M059J (cell line): ENCODE measurements at places on chromosomes 4 and X. TPM values are rescaled to one million over a fixed set of nuclear protein-coding genes. Genes with fewer than 3 reads are reported as not detected.

- DNase-seq: no peak
Measured at GRCh38 chr4:6104541-6105130, 86.4 kb upstream of the C4orf50 start.

The CCKAR gene
- 26.1 and 35.7 TPM in 2 replicates for total RNA-seq

DNA sequence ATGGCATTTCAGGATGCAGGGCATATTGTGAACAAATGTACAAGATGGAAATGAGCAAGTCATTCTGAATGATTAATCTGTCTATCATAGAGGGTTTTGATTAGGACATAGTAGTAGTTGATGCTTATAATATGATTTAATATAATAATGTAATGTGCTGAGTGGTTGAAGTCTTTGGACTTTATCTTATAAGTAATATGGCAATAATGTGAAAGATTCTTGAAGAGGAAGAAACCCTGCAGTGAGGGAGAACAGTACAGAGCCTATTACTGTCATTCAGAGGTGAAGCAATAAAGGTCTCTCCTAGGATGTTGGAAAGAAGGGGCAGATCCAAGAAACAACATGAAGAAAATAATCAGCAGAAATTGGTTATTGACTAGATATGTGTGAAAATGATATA, 16.6 kb downstream of the NFKB1 start:
- DNase-seq: no peak

GRCh38 chr4:140704964-140705363, 51.2 kb downstream of the TBC1D9 start:
- no peak for DNase-seq

DNA sequence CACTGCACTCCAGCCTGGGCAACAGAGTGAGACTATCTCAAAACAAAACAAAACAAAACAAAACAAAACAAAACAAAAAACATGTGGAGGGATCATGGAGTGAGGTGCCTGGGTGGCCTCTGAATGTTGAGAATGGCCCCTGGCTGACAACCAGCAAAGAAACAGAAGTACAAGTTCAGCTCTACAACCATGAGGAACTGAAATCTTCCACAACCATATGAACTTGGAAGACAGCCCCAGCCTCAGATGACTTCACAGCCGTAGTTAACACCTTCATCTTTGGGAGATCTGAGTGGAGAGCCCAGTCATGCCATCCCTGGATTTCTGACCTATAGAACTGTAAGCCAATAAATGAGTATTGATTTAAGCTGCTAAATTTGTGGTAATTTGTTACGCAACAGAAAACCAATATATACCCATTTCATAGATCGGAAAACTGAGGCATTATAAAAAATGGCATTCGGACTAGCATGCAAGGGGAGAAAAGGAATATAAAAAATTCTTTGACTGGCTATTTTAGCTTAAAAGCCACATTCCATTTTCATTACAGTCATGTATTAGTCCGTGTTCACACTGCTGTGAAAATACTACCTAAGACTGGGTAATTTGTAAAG, 138.7 kb upstream of the RAPGEF2 start:
- DNase-seq: no peak

DNA sequence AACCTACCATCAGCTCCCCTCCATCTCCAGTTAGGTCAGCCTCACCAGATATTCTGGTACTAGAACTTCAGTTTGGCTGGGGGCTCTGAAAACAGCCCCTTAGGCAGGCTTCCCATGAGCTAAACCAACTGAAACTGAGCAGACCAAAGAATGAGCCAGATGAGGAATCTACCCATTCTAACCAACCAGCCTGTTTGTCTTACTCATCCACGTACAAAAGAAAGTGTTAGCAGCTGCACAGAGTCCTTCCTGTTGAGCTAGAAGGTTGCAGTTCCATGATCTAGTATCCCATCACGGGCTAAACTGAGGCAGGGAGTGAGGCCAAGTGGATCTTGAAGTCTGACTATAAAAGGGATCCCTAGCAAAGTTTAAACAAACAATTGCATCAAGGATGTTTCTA, 17.5 kb downstream of the MAGEA9B start:
- DNase-seq: no peak

The LINC00632 gene
- total RNA-seq: 20.7 and 22.6 TPM in 2 replicates

The ZNF630 gene
- total RNA-seq: 3.0 and 3.2 TPM in 2 replicates

The VCX2 gene
- not detected in 2 replicates for total RNA-seq

The FAT4 gene
- 1.6 and 3.1 TPM in 2 replicates for total RNA-seq

The DLG3 gene
- total RNA-seq: 7.8 and 13.1 TPM in 2 replicates

DNA sequence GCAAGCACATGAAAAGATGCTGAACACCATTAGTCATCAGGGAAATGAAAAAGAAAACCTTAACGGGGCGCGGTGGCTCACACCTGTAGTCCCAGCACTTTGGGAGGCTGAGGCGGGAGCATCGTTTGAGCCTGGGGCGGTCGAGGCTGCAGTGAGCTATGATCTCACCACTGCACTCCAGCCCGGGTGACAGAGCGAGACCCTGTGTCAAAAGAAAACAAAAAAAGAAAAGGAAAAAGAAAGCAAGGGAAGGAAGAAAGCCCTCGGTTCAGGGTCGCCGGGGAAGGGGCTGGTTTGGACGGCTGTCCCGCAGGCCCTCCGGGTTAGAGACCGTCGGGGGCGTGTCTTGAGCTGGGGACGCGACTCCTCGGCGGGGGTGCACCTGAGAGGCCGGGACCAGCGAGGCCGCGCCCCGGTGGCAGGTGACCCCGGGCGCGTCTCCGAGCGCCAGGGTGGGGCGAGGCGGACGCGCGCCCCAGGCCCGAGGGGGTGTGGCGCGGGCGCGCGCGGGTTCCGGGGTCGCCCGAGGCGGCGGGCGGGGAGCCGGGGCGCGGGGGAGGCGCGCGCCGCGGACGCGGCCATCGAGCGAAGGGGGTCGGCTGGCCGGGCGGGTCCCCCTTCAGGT, 478 bp upstream of the PLXNA3 start:
- DNase-seq: peak; percentile 44

- no peak for DNase-seq
Measured at GRCh38 chrX:38672646-38673045, 111.3 kb downstream of the TSPAN7 start.

DNA sequence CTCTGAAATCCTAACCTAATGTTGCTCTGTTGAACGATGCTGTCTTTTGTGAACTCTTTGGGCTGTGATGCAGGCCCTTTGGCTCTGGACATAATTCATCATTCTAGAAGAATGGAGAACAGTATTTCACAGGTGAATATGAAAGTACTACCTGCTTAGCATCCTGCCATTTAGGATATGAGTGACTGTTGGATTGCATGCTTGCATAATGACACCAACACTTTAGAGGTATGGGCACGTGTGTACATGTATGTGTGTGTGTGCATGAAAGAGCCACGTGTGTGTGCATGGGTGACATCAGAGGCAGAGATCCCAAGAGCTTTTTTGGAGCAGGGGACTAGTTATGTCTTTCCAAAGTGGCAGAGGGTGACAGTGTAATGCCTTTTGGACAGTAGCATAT, 70.2 kb upstream of the ZNF518B start:
- no peak for DNase-seq

The VSIG4 gene
- total RNA-seq: not detected in 2 replicates

DNA sequence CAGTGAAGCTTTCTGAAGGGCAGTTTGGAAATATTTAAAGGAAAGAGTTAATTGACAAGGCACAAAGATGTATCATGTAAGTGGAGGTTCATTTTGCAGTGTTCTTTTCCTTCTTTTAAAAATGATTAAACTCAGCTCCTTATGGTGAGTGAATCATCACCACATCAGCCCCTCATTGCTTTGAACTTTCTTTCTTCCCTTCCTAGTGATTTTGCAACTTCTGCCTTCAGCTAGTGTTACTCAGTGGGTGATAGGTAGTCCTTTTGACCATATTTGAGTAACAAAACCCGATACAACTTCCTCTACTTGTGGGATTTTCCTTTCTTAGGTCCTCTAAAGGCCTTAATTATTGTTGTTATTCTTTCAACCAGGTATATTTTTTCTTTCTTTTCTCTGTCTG, 8.2 kb downstream of the ZCCHC4 start:
- DNase-seq: peak; percentile 66

The KLF8 gene
- total RNA-seq: 0.27 TPM in 1 of 2 replicates, not detected in the other

The PABPC1L2A gene
- not detected in 2 replicates for total RNA-seq

DNA sequence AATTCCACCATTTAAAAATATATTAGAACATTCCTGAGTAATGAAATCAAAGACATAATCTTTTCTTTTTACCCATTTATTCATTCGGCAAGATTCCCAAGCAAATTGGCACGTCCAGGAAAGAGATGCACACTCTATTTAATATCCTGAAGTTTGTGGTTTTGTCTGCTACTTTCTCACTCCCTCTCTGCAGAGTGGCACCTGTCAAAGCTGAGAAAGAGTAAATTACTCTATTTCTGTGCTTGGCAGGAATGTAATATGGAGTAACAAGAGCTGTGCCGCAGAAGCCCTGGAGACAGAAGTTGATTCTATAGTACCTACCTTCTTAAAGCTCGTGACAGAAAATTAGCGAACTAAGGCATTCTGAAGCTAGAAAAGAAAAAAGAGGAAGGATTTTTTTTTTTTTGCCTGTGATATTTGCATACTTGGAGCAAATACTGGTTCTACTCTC, 5.5 kb downstream of the GSTCD start:
- peak; percentile 39 for DNase-seq

- peak; percentile 26 for DNase-seq
Measured at GRCh38 chr4:140252141-140252741, 98.3 kb upstream of the MAML3 start.

- DNase-seq: peak; percentile 23
Measured at GRCh38 chrX:134692233-134692632, 34.0 kb upstream of the PLAC1 start.

DNA sequence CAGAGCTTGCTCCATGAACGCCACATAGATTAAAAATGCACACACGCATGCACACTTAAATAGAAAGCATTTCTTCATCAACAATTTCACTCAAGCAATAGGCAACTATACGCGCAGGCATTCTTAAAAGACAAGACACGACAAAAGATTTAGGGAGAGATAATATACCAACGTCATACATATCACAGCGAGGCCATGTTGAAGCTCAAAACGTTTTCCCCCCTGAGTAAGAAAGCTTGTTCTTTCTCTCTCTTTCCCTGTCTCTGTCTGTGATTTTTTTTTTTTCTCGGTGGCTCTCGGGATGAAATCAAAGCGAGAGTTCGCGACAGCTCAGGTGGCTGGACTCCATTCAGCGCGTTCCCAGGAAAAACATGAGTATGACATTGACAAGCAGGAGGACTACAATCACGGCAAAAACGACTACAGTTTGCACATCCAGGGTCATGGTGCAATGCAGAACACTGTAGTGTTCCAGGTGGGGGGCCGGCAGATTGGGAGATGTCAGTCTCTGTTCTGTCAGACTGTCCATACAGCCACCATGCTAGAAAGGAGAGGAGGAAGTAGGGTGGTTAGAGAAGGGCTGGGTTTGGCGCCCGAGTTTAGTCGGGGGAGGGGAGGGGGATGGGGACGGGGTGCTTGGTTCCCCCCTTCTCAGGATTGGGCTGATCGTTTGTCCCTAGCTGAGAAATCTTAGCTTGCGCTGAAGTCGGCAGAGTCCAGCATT, 30.7 kb downstream of the ARHGEF9 start:
- peak; percentile 45 for DNase-seq

DNA sequence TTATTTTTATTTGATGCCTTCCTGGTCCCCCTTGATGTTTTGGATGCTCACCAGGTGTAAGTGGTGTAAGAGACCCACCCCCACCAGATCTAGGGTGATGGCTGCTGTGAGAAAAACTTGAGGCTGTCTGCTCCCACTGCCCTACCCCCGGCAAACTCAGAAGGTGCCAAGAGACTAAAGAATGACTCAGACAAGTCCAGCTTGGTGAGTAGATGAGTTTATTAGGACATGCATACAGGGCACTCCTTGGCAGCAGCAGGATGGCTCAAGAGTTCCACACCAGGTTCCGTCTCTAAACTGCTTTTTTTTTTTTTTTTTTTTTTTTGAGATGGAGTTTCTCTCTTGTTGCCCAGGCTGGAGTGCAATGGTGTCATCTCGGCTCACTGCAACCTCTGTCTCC, 84.0 kb upstream of the HPF1 start:
- DNase-seq: no peak

The CACNA1F gene
- not detected in 2 replicates for total RNA-seq

The CORIN gene
- 0.05 TPM in 2 replicates for total RNA-seq

- no peak for DNase-seq
Measured at GRCh38 chr4:102324730-102325129, 20.6 kb downstream of the SLC39A8 start.

- peak; percentile 43 for DNase-seq
Measured at GRCh38 chr4:189177130-189177529, 763.5 kb upstream of the FRG1 start.

DNA sequence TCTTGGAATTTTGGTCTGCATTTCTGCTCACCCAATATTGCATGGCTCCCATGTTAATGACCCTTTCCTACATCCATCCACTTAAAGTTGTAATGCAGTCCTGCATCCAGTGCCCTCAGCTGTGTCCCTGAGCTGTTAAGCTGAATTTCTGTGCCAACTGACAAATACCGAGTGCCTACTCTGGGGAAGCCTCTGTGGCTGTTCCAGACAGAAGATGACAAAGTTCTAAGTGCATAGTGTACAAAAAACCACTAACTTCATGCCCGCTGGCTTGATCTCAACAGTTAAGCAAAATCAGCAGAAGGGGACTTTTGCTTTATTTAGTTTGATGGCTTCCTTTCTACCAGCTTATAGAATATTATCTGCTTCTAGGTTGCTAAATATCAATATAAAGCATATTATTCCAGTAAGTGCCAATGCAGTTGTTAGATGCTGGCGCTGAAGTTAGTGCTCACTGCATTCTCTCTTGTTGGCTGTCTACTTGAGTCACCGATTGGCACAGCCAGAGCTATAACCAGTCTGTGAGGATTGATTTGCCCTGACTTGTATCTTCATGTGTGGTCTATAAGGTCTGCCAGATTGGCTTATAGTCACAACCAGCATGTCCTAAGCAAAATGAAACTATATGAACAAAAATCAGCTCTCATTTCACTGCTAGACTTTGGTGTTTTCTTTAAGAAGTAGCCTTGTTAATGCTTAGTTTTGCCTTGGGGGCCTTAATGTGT, 98.9 kb downstream of the KLHL8 start:
- DNase-seq: no peak

GRCh38 chrX:18158963-18159362, 61.7 kb downstream of the BEND2 start:
- DNase-seq: no peak

DNA sequence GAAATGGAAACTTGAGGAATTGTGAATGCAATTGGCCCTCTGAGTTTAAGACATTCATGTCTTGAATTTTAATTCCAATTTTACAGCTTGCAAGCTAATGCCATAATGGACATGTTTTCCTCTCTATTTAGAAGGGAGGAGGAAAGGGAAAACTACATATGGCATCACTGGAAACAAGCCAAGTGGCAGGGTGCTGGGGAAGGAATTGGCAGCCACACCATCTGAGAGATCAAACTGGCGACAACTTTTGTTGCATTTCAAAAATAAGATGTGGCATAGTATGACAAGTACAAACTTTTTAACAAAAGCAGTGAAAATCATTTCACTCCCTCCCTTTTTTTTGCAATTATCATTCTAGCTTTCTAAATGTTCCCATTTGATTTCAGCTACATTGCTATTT, 615.6 kb downstream of the CENPC start:
- DNase-seq: no peak

The PCDH19 gene
- total RNA-seq: 0.12 and 0.81 TPM in 2 replicates

DNA sequence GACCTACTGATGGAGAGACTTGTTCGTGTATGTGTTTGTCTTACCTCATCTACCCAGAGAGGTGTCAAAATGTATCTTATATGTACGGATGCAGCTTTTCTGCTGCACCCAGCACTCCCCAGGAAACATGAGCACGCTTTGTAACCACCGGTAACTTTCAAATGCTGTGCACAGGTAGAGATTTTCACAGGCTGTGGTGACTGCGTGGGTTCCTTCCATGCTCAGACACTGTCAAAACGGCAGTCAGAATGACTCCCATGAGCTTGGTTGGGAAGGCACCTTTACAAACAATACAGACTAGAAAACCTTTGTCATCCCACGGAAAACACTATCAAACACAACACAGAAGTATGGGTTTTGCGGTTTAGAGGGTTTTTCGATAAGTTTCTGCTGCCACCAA, 28.2 kb downstream of the F11 start:
- no peak for DNase-seq
